ENCODE measurements at places on chromosomes 7 and 10. TPM values are rescaled to one million over a fixed set of nuclear protein-coding genes. Genes with fewer than 3 reads are reported as not detected.

Gene SEMA4G
- 0.49 TPM for total RNA-seq

Gene PTPRE
- 17.9 TPM for total RNA-seq

Gene ANLN
- 4.6 TPM for total RNA-seq

Gene ATRNL1
- 17.3 TPM for total RNA-seq

Gene NUTM2B
- total RNA-seq, result 0.82 TPM

Gene PNLIPRP2
- total RNA-seq, result not detected

Gene ARMC3
- total RNA-seq, result not detected

Gene FOXP2
- 107 TPM for total RNA-seq

Gene EVX1
- not detected for total RNA-seq

Gene PNLIP
- not detected for total RNA-seq

Gene VDAC2
- 253 TPM for total RNA-seq

Gene SPDYE2
- total RNA-seq, result not detected

All from sigmoid colon (tissue), 7 donors.